HuH-7 (cell line): ENCODE measurements at places on chromosomes 7 and 10.
A peak's percentile ranks its signal among the peaks of the same experiment; 100 is the strongest.

DNA sequence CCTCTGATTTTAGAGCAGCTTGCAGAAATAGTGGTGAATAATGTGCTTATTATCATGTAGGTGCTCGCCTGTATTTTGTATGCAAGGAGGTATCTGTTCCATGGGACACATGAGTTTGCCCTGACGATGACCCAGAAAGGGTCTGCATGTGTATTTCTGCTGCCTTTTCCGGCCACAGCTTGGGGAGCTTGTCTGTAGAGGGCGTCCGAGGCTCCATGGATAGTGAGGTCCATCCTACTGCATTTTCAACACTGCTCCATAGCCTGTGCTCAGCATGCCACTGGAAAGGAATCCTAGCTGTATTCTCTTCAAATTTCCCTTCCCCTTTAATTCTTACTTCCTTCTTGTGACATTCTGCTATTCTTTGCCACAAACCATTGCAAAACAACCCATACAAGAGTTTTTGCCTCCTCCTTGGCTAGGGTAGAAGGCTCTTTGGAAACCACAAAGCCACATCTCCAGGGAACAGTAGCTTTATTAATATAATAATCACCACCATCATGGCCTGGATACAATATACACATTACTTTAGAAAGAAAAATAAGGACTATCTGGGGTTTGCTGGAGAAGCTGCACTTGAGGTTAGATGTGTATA lies 127.7 kb downstream of the DYNC1I1 start:
- peak; percentile 6 for DNase-seq

DNA sequence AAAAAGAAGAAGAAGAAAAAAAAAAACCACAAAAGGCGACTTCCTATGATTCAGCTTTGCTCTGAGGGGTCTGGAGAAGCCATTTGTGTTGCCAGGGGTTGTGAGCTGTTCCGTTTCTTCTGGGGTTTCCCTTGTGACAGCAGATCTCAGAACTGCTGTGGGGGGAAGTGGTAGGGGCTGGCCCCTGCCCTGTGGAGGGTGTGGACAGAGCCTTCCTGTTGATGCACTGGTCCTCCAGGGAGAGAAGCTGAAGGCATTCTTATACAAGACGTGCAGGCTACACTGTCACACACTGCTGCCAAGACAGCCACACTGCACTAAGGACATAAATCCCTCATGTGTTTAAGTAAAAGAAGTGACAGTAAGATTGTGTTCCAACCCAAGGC lies 17.3 kb upstream of the CSGALNACT2 start:
- DNase-seq, result no peak

- DNase-seq, result no peak
These were observed 80.2 kb upstream of the MSRB2 start for GRCh38 chr10:23015021-23015707.

- DNase-seq, result no peak
These were observed 179.3 kb downstream of the MDFIC start for GRCh38 chr7:115101199-115101598.

- DNase-seq, result no peak
These were observed 14.0 kb downstream of the PRSS58 start for GRCh38 chr7:142243823-142244222.

DNA sequence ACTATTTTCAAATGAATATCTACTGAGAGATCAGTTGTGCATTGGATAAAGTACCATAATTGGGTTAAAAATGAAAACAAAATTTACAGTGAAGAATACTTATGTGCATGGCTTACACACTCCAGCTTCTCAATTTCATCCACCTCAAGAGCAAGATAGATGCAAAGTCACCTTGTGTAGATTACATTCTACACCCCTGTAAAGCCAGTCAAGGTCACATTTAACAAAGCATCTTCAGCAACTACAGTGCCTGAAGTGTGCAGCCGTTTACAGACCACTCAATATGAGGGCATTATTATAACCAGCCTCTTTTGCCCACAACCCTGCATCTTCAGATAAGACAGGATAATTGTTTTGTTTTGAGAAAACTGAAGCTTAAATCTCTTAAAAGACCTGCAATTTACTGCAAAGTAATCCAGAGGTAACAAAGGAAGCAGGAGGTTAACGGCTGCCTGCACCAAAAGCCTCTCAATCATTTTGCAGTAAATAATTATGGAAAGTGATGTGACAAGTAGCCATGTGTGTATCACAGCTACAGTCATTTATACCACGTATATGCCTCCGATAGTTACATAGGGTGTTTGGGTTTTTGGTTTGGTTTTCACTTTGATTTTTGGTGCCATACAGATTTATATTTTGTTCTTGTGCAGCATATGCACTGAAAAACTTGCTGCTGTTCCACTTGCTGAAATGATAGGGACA lies 4.9 kb downstream of the PURB start:
- no peak for DNase-seq

DNA sequence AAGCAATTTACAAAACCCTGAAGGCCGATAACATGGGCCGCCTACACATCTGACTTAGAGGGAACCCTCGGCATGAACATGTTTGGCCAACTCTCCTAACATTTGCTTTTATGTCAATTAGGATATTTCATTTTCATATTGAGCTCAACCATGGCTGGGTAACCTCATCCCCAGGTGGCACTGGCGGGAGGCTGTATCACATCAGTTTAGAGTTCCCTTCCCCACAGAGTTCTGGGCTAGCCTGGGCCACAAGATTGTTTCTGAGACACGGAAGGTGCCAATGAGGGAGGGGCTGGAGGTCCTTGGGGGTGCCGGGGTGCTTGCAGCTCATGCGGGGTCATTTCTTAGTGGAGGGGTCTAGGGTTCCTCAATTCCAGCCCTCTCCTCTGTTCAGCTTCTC lies 386.5 kb upstream of the MKI67 start:
- no peak for DNase-seq

- DNase-seq, result no peak
These were observed 341 bp downstream of the GOT1 start for GRCh38 chr10:99430116-99430450.

DNA sequence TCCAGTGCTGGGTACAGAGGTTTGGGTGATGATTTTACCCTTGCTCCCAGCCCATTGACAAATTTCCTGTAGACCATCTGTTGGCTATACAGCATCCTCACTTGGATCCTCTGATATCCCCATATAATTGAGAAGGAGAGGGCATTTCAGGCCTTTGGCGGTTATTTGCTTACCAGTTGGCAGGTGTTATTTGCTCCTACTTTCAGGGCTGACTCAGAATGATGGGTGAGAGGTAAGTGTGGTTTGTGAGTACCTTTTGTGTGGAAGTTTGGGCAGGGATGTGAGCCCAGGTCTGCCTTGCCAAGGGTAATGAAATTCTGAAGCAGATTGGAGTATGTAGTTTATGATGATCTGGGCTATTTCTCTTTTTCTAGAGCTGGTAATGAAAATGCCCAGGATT lies 93.6 kb downstream of the LRMDA start:
- no peak for DNase-seq

DNA sequence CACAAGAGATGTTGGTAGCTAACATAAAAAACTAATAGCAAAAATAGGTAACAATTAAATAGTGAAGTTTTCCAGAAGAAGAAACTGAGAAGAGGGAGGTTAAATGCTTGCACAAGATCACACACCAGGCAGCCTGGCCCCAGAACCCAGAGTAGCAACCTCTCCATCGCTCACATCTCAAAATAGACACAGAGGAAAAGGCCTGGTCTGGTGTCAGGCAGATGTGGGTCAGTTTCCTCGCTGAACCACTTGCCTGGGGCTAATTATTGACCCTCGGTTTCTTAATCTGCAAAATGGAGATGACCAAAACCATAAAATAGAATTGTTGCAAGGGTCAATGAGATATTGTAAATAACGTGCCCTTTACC lies 44.5 kb upstream of the STK17A start:
- no peak for DNase-seq

- DNase-seq, result no peak
These were observed 3.8 kb downstream of the COMTD1 start for GRCh38 chr10:75231672-75232581.

DNA sequence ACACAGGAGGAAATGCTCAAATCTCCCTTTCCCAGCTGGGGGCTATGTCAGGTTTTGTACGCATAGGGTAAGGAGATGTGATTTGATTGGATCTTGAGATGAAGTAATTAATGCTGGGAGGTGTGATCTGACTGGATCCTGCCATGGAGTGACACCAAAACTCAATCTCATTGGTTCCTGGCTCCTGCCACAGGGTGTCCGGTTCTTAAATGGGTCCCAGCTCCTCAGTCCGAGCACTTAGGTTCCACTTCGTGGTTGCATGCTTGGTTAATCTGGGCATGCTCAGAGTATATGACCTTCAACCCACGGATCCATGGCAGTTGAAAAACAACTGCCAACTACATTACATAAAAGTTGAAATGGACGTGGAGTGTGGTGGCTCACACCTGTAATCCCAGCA lies 3.1 kb upstream of the ZNF12 start:
- DNase-seq, result no peak

DNA sequence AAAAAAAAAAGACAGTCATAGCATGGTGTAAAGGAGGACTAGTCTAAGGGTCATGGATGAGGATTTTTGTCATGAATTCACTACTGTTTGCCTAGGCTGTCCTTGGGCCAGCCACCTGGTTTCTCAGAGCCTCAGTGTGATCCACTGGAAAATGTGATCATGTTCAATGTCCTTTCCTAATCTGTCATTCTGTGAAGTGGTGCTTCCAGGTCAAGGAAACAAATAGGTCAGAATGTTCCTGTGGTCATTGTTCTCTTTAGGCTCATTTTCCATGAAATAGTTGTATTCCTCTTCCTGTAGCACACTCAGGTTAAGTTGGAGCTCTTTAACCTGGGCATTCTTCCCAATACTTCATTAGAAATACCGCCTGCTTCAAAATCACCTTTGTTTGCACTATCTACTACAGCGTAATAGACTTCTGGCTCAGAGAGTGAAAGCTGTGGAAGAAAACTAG lies 16.5 kb downstream of the CD36 start:
- no peak for DNase-seq

- no peak for DNase-seq
These were observed 2.3 kb upstream of the DRGX start for GRCh38 chr10:49398000-49398861.

DNA sequence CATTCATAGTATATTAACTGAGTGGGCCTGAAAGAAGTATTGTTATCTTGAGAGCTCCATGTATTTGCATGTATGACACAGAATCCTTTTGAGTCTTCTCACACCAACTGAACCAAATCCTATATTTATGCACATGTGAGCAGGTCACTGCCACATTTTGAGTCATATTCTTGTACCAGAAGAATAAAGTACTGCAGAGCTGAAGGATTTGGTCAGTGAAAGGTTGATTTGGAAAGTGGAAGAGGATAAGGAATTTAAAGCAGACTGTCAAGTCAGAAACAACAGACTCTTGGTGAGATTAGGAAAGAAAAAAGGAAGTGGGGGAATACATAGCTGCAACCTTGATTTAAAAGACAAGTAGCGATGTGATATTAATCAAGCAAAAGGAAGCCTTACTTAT lies 121.8 kb downstream of the ARID5B start:
- no peak for DNase-seq

- DNase-seq, result no peak
These were observed 225.3 kb upstream of the RHOBTB1 start for GRCh38 chr10:61169294-61169693.

DNA sequence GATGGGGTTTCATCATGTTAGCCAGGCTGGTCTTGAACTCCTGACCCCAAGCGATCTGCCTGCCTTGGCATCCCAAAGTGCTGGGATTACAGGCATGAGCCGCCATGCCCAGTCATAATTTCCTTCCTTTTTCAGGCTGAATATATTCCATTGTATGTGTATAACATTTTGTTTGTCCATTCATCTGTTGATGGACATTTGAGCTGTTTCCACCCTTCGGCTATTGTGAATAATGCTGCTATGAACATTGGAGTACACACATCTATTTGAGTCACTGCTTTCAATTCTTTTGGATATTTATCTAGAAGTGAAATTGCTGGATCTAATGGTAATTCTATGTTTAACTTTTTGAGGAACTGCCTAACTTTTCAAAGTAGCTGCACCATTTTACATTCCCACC lies 34.6 kb downstream of the TLX1 start:
- DNase-seq, result no peak

- no peak for DNase-seq
These were observed 100.1 kb upstream of the PCGF5 start for GRCh38 chr10:91120348-91120747.

GRCh38 chr7:3670898-3671297 lies 369.8 kb downstream of the SDK1 start:
- no peak for DNase-seq

- DNase-seq, result no peak
These were observed 70.0 kb downstream of the AMPH start for GRCh38 chr7:38561166-38561565.

DNA sequence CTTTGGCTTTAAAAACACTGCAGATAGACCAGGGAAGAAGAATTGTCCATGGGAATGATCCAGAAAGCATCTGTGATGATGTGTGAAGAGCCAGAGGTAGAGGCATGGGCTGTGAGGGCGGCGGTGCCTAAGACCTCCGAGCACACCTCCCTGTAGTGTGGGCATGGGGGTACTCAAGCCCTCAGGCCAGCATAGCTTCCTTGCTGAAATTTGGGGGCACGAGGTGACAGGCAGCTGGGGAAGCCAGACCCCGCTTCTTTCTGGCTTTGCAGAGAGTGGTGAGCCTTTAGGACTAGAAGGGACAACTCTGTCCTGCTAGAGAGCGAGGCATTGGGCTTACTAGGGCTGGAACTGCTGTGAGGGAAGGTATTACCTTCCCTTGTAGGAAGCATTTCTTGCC lies 187.7 kb upstream of the SH2B2 start:
- DNase-seq, result no peak

DNA sequence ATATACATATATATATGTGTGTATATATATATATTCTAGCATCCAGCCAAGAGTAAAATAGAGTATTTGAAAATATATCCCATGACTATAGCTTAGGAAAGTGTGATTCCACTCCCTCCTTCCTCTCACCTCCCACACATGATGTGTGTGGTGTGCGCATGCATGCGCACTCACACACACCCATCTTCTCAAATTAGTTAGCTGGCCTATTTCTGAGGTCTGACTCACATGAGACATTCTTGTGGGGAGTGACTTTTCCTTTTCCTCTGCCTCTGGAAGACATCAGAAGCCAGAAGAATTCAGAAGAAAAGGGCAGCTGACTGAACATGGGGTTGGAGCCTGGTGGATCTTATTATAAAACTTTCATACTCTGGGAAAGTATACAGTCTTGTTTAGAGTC lies 793.5 kb upstream of the ZNF722 start:
- DNase-seq, result no peak

DNA sequence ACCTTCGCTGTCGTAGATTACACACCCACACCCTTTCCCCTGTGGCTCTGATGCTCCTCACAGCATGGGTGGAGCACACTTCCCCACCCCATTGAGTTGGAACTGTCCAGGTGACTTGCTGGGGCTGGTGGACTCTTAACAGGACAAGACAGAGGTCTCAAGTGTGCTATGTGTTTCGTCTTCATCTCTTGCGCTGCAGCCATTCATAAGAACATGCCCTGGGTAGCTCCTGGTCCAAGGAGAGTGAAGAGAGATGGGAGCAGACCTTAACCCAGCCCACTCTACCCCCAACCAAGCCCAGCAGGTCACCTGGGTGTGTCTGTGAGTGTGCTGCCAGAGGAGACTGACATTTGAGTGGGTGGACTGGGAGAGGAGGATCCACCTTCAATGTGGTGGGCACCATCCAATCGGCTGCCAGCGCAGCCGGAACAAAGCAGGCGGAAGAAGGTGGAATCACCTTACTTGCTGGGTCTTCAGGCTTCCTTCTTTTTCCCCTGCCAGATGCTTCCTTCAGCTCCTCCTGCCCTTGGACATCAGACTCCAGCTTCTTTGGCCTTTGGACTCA lies 112.4 kb downstream of the HTR5A start:
- no peak for DNase-seq
